NCI-H69 (cell line): ENCODE measurements at places on chromosomes 6 and 20.
A peak's percentile ranks its signal among the peaks of the same experiment; 100 is the strongest.

DNA sequence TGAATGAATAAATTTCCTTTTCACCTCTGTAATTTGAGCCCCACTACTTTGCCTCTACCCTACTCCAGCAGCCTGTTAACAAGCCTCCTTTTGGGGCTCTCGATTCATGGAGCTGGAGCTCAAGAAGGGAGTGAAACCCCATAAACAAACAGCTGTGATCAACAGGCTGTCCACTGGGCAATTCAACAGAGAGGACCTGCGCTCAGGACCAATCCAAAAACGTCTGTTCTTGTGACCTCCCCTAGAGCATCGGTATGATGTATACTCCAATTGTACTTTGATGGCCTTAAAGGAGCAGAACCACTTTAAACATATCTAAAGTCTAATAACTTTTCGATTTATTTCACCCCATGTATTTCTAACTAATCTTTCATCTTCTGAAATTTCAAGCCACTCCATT is 37.4 kb downstream of the HIVEP2 start:
- no peak for DNase-seq

DNA sequence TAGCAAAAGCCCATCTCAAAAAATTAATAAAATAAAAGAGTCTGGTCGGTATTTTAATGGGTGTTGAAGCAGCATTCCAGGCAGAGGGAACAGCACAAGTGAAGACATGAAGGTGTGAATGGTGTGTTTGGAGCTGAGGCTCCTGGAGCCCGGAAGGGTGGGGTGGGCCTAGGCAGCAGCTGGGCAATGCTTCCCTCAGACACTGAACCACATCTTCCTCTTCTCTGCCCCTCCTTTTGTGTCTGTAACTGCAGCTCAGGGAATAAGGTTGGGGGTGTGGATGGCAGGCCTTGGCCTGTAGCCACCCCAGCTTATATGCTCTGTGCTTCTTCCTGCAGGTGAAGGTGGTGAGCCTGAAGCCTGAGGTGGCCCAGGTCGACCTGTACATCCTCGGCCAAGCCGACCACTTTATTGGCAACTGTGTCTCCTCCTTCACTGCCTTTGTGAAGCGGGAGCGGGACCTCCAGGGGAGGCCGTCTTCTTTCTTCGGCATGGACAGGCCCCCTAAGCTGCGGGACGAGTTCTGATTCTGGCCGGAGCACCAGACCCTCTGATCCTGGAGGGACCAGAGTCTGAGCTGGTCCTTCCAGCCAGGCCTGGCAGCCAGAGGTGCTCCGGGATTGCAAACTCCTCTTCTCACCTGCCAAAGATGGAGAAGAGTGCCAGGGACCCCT is 26.6 kb downstream of the POFUT1 start:
- no peak for DNase-seq

GRCh38 chr6:90508753-90509152 is 78.1 kb downstream of the MAP3K7 start:
- DNase-seq, result peak; percentile 6

DNA sequence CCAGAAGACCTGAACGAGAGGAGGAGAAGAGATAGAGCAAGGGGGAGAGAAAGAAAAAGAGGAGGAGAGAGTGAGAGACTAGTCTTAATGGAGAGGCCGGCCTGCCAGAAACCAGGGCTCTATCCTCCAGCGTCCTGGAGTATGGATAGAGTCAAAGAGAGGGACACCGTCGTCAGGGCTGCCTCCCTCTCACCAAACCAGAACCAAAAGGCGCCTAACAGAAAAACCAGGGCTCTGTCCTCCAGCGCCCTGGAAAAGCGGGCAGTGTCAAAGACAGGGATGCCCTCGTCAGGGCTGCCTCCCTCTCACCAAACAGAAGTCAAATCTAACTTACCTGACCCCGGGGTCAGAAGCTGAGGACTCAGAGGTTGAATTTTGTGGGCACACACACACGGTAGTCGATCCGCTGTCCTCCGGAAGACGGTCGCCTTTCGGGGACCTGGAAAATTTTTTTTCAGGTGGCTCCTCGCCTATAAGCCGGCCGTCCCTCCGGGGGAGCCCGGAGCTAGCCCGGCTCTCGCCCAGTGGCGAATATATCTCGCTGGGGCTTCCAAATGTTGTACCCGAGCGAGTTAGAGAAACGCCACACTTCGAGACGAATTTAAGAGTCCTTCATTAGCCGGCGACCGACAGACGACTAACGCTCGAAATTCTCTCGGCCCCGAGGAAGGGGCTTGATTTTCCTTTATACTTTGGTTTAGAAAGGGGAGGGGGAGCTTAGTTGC is 148.2 kb downstream of the TRIM27 start:
- no peak for DNase-seq

- no peak for DNase-seq
These were observed 68.8 kb downstream of the UTRN start for GRCh38 chr6:144353871-144354314.

DNA sequence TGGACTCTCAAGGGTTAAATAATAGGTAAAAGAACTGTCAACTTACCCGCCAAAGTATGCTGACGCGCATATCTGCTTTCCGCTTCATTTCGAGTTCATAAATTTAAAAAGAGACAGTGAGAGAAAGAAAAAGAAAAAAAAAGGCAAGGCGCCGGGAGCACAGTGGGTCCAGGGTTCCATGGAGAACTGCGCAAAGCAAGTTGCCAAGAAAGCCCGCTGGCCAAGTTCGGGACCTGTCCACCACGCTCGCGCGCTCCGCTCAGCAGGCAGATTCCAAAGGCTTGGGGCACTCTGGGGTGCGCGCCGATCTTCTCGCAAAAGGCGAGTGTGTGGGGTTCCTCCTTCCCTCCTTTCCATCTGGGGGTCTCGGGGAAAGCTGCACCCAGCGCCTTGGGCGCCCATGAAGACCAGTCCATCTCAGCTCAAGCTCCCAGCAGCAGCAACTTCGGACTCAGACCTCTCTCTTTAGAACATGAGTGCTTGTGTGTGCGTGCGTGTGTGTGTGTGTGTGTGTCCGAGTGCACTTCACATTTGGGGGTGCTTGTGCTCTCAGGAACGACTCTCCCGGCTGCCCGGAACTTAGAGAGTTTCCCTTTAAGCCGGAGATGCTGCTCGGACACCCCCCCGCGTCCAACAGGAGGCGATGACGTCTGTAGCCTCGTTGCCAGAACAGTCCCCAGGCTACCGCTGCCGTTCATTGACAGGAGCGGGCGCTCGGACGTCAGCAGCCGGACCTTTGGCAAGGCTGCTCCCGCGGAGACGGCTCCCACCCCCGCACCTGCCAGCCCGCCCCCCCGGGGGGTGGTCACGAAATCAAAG is 180.0 kb downstream of the TBXT start:
- peak; percentile 3 for DNase-seq

- no peak for DNase-seq
These were observed 70.6 kb downstream of the ATXN1 start for GRCh38 chr6:16690608-16691142.
